Activated CD8-positive, alpha-beta memory T cell treated with anti-CD3 and anti-CD28 coated beads for 4 hours (primary cell): ENCODE measurements at places on chromosomes 12 and 14.

DNA sequence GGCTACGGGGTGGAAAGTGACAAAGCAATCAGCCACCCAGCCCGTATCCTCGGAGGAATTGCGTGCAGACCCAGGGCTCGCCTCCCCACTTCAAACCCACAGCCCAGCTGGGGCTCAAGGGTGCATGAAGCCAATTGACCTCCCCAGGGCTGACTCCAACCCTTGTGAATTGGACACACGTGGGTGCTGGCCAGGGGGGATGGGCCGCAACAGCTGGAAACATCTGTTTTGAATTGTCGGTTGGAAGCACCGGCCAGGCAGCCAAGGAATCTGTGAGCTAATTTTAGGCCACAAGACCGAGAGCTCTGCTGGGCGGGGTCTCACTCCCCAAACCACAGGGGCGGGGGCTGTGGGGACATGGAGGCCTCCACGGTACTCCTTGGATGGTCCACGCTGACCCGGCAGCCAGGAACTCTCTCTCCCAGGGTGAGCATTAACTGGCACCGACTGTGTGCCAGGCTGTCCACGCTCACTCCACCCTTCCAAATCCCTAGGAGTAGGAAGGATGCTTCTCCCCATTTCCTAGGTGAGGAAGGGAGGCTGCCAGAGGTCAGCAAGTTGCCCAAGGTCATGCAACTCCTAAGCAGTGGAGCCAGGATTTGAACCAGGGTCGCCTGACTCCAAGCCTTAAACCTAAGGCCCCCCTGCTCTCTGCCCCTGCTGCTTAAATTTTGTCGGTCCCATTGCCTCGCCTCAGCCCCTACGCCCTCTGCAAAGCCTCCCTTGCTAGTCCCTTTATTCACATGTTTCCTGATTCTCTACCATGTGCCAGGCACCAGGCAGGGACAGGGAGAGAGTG is 11.9 kb upstream of the TMEM119 start:
- DNase-seq = no peak

- DNase-seq = no peak
Measured at GRCh38 chr12:48072266-48072665, 33.6 kb downstream of the SENP1 start.

- DNase-seq = no peak
Measured at GRCh38 chr12:123949770-123950165, 22.9 kb downstream of the CCDC92 start.

- DNase-seq = no peak
Measured at GRCh38 chr12:120234643-120235368, 30.7 kb downstream of the PXN start.

DNA sequence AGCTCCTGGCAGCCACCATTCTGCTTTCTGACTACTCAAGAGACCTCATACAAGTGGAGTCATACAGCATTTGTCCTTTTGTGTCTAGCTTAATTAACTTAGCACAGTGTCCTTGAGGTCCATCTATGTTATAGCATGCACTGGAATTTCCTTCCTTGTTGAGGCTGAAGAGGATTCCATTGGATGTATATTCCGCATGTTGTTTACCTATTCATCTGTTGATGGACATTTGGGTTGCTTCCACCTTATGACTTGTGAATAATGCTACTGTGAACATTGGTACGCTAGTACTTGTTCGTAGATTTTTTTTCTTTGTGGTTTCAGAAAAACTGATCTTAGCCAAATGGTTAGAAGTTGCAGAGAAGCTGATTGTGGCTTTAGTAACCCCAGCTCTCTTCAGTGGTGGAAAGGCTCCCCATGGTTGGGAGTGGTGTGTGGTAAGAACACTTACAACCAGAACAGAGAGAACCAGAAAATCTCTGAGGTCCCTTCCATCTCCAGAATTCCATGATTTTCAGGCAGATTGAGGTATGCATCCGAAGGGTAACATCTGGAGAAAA is 118.4 kb downstream of the SAMD4A start:
- DNase-seq = no peak

DNA sequence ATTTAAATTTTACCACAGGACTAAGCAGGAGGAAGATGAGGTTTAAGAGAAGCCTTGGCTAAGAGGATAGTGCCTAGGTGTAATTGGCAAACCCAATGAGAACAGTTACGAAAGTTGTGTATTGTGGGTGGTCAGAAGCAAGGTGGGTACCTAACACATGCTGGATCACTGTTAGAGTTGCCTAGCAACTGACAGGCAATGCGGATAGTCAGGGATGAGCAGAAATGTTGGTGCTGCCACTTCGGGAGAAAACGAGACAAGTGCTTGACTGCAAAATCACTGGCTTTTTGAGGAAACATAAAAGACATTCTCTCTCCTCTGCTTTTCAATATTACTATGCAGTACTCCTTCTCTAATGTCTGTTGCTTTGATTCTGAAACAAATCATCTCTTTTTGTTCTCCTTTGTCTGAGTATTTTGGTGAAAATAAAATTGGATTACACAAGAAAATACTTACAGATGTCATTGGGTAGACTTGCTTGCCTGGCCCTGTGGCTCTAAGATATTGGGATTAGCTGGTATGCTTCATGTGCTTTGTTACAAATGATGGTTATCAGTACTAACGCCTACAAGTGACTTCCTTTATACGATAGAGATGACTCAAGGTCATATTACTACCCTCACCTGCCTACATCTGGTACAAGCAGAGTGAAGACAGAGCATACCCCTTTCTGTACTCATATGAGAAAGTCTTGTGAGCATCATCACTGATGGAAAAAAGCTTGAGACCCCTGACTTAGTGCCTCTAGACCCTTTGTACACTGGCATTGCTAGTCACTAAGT is 48.0 kb downstream of the TDP1 start:
- no peak for DNase-seq

- no peak for DNase-seq
Measured at GRCh38 chr14:85300107-85300506, 229.8 kb upstream of the FLRT2 start.

DNA sequence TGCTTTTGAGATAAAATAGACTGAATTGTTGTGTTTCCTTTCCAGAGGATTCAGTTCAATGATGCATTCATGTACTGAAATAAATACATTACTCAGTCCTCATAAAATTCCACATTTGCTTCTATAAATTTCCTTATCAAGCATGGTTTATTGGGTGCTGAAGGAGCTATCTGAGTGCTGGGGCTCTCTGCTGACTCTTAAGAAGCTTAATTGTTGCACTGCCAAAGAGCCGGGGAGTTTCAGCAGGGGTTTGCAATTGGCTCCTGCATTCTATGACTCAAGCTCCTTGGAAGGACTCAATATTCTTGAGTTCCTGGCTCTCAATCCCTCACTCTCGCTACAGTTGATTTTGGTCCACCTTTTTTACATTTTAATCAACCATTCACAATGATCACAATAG is 69.8 kb upstream of the PYGL start:
- no peak for DNase-seq

DNA sequence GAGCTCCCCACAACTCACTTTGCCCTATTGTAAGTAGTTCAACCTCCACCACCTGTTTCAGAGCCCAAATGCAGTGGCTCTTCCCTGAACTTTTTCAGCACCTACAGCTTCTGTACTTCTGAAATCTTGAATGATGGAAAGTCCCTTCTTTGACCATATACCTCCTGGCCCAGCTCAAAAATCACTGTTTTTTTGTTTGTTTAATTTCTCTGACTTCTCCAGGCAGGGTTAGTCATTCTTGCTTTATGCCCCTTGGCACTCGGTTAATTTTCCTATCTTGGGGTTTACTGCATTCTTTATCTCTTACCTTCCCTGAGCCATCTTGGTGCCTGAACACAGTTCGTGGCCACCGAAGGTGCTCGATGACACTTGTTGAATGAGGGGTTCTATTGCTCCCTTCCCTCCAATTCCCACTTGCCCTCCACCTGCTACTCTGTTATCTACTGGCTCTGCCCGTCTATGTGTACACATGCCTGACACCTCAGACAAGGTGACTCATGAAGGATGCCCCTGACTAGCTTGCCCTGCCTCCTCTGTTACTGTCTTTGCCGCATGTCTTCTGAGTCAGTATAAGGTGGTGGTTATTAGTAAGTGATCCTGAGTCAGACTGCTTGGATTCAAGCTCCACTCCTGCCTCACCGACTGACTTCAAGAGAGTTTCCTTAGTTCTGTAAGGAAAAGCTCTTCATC is 4.4 kb downstream of the AMHR2 start:
- DNase-seq = no peak

DNA sequence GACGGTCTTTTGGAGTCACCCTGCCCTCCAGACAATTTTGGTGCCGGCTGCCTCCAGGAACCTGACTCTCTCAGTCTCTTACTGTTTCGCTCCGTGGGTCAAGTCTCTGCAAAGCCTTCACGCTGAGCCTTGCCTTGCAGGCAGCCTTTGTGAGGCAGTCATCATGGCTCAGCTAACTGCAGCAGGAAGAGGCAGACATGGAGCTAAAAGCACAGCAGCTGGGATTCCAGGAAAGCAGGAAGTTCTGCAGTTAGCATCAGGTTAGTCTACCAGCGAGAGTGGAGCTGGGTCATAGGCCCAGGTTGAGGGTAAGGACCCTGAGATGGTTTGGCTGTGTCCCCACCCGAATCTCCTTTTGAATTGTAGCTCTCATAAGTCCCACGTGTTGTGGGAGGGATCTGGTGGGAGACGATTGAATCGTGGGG is 305.4 kb downstream of the PCNX1 start:
- no peak for DNase-seq

GRCh38 chr12:76568130-76568529 is 8.6 kb upstream of the OSBPL8 start:
- no peak for DNase-seq

DNA sequence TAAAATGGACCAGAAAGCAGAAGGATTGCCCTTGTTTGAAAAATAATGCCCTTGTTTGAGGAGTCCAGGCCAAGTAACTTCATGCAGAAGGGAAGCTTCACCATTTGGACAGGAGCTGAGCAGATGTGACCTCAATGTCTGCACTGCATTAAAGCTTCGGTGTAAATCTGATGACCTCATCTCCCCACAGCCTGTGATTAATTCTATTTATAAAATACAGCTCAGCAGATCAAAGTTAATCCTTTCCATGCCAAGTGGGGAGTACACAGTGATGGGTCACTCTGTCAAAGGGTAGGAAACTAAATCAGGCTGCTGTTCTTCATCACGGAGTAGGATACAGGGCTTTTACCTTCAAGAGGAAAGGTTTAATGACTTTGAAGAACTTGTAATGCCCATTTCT is 533.7 kb downstream of the RPS29 start:
- DNase-seq = no peak

GRCh38 chr12:21773806-21774205 is 700 bp downstream of the KCNJ8 start:
- DNase-seq = no peak

DNA sequence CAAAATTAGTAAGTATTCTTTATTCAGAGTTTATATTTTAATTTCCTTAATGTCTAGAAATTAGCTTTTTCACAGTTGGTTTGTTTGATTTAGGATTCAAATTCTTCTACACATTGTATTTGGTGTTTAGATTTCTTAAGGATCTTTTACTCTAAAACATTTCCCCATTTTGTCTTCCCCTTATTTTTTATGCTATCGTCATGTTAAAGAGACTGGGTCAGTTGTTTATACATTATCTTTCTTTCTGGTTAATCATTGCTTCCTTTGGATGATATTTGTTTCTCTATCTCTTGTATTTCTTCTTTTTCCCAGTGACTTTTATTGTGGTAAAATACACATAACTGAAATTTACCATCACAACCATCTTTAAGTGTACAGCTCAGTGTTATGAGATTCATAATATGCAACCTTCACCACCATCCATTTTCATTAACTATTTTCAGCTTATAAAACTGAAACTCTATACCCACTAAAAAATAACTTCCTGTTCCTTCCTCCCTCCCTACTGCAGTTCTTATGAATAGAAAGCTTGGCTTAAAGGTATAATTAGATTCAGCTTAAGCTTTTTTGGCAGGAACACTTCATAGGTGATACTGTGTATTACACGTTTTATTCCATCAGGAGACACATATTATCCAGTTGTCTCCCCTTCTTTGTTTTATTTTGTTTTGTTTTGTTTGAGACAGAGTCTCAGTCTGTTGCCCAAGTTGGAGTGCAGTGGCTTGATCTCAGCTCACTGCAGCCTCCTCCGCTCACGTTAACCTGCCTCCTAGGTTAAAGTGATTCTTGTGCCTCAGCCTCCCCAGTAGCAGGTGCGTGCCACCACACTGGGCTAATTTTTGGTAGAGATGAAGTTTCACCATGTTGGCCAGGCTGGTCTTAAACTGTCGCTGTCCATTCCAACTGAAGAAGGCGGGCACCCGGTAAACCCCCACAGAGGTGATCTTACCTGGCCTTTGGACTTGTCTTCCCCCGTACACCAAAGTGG is 45.0 kb downstream of the NOPCHAP1 start:
- DNase-seq = no peak

- no peak for DNase-seq
Measured at GRCh38 chr12:10543499-10543898, 37.8 kb downstream of the EIF2S3B start.

DNA sequence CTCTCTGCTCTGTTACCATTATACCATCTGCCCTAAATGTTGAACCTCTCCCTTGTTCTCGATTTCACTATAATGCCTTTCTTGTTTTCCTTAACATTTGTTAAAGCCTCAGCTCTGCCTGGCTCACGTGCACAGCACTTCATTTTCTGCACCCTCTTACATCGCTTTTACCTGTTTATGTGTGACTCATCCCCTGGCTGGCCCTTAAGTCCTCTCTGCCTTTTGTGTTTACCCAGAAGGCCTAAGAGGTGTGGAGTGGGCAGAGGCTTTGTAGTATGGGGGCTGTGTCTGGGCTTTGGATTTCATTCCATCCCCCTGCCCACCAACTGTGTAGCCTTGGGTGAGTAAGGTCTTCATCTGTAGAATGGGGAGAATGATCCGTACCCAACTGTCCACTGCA is 36.5 kb downstream of the UBE3B start:
- no peak for DNase-seq

DNA sequence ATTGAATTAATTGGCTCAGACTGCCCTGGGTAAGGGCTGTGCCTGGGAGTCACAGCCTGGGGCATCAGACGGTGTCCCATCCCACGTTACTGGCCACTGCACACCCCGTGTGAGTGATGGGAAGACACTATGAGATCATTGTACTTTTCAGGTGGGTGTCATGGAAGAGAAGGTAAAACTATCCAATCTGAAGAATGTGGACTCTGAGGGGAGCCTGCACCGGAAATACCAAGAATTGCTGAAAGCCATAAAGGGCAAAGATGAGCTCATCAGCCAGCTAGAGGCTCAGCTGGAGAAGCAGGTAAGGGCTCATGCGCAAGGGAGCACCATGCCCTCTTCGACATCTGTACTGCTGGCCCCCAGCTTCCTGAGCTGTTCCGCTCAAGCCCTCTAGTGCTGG is 24.0 kb downstream of the PLEKHH1 start:
- DNase-seq = no peak

GRCh38 chr12:101050631-101051030 is 159.4 kb downstream of the SLC5A8 start:
- no peak for DNase-seq

GRCh38 chr14:81710232-81710845 is 176.7 kb upstream of the SEL1L start:
- DNase-seq = no peak

GRCh38 chr12:56916296-56916995 is 17.8 kb downstream of the SDR9C7 start:
- no peak for DNase-seq

GRCh38 chr14:92982956-92983355 is 60.0 kb downstream of the CHGA start:
- DNase-seq = no peak
